ENCODE measurements at places on chromosomes 3 and 15. TPM values are rescaled to one million over a fixed set of nuclear protein-coding genes. Genes with fewer than 3 reads are reported as not detected.
A peak's percentile ranks its signal among the peaks of the same experiment; 100 is the strongest.

DNA sequence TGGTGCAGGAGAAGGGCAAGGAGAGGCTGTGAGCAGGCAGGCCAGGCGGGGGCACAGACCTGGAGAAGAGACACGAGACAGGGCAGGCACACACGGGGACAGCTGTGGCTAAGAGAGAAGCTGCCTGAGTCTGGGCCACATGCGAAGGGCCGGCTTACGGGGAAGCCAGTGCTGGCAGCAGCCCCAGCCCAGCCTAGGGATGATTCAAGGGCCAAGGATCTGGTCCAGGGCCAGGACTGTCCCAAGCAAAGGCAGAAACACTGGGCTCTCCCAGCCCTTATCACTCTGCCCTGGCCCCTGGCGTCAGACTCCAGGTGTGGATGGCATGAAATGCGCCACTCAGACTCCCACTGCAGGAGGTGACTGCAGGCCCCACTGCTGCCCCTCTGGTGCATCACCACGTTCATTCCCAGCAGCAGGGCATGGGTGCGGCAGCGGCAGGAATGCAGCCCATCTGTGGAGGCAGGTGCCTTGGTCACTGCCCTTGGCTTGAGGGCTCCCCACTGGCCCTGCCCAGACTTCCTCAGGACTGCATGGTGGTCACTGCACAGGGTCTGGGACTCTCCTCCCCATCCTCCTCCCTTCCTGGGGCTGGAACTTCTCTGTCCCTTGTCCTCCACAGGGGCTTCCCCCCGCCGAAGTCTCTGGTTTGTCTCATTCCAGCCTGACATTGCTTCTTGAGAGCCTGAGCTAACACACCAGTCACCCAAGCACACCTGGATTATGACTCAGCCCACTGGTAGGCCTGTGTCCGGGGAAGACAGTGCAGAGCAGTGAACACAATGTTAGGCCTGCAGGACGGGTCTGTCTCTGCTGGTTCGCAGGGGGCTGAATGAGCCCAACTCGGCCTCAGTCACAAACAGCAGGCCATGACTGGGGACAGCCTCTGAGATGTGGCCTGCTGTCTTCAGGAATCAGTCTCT, 69.3 kb downstream of the TBC1D2B start:
- DNase-seq: peak; percentile 82

DNA sequence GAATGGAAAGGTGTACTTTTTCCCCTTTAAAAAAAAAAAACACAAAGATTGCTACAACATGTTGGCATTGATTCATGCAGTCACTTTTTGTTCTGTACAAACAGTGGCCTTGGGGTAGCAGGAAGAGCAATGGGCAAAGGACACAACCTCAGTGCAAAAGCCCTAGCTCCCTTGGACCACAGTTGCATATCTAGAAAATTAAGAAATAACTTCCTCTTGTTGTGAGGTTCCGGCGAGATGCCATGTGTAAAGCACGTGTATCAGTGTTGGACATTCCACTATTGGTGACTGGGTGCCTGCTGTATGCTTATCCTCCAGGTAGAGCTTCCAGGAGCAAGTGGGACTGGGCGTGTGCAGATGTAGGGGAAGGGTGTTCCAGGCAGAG, 164.5 kb downstream of the THSD4 start:
- peak; percentile 15 for DNase-seq

DNA sequence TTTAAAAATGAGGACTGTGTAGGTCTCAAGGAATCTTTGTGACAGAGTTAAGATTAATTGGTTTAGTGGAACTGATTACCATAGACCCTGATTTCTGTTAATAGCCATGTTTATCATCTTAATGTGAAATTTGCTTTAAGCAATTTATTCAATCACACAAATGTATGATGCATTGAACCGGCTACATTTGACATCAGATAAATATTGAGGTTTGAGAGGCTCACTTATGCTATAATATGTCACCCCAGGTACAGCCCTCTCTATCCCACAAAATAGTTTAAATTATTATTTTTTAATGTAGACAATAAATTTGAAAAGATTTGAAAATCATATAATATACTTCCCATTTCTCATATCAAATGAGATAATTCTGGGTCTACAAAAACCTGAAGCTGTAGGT, 413.3 kb downstream of the NAALADL2 start:
- no peak for DNase-seq

XCR1 gene
- 0.18 TPM for total RNA-seq

CSTA gene
- 16.8 TPM for total RNA-seq

DNA sequence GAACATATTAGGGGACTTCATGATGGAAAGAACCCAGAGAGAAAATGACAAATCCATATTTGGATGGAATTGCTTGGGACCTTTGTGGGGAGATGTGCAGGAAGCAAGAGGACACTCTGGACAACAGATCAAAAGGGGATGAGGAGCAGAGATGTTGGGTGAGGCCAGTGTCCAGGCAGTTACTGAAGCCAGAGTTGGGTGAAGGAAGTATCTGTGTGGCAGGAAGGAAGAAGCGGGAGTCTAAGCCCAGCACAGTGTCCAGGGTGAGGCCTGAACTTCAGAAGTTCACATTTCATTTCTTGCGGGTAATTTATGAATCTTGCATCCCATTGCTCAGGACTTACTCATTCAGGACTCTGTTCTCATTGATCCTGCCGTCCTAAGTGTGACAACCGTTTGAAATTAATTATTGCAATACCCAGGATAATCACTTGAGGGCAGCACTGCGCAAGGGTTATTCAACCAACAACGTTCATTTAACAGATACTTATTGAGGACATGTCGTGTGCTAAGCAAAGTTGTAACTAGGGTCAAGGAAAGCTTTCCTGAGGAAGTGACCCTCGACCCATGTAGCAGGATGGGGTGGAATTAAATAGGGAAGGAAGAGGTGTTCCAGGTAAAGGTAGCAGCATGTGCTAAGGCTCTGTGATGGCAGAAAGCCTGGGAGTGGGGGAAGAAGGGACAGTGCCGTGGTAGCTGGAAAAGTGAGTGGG, 61.3 kb upstream of the CMTM8 start:
- DNase-seq: peak; percentile 62

DNA sequence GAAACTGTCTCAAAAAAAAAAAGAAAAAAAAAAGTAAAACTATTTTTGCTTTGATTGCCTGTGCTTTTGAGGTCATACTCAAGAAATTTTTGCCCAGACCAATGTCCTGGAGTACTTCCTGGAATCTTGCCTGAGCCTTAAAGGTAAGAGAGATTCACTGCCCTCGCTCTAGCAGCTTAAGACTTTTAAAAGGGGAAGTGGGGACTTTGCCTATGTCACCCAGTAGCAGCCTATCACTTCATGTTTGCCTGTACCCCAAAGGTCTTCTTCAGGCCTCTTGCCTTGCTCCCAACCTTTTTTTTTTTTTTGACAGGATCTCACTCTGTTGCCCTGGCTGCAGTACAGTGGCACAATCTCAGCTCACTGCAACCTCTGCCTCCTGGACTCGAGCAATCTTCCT, 18.9 kb upstream of the GOLGB1 start:
- DNase-seq: no peak

DNA sequence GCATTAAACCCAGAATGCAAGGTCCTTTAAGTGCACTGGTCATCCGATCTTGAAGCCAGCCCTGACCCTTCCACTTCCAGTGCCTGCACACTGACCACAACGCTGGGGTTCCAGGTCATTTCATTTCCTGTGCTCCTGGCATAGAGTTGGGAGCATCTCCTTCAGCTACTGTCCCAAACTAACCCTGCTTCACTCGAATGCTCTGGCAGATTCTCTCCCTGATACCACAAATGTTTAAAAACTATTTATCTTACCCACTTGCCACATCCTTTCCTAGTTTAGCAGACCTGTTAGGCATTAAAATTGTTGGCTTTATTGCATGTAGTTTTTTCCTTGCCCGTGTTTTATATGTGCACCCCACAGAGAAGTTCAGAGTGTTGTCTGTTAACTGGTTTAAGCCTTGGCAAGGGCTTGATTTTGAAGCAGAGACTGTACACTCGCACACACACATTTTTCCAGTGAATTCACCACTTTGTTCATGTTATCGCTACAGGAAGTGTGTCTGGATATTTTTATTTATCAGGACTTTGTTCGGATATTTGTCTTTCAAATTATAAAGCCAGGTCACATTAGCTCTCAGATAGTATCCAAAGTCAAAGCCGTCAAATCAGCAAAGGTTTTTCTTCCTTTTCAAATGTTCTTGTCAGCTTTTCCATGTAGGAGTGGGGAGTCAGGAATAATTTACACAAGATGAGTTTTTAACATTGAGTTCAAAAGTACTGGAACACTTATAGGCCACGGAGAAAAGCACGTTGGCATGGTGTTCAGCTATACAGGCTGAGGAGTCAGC, 77.3 kb downstream of the ABI3BP start:
- no peak for DNase-seq

GRCh38 chr3:13236557-13237173, 163.4 kb upstream of the IQSEC1 start:
- no peak for DNase-seq

DNA sequence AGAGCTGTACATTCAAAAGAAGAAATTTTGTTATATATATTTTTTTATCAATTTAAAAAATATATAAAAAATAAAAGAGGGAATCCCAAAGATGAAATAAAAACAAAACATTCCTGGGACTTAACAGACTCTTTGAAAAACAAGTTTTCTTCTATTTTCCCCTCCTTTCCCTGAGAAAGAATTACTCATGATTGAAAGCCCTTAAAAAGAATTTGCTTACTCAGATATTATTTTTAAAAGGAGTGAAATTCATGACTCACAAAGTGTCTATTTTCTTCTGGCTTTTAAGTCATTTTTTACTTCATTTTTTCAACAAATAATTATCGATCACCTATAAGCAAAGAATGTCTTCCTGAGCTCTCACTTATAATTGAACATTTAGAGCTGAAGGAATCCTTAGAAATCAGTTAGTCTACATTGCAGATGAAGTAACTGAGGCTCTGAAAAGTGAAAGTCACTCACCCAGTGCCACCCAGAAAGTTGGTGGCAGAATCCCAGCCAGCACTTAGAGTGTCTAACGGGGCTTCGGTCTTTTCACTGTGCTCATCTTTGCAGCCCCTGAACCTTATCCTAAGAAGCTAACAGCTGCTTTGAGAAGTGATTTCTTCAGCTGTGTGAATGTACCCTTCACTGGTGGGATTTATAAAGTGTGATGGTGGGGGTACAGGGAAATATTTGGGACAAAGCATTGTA, 42.5 kb upstream of the NUDT16 start:
- DNase-seq: no peak

GRCh38 chr3:155370764-155371503, 77.5 kb upstream of the STRIT1 start:
- DNase-seq: no peak

- DNase-seq: no peak
These were observed 180.7 kb upstream of the GRM7 start for GRCh38 chr3:6680119-6680806.

DNA sequence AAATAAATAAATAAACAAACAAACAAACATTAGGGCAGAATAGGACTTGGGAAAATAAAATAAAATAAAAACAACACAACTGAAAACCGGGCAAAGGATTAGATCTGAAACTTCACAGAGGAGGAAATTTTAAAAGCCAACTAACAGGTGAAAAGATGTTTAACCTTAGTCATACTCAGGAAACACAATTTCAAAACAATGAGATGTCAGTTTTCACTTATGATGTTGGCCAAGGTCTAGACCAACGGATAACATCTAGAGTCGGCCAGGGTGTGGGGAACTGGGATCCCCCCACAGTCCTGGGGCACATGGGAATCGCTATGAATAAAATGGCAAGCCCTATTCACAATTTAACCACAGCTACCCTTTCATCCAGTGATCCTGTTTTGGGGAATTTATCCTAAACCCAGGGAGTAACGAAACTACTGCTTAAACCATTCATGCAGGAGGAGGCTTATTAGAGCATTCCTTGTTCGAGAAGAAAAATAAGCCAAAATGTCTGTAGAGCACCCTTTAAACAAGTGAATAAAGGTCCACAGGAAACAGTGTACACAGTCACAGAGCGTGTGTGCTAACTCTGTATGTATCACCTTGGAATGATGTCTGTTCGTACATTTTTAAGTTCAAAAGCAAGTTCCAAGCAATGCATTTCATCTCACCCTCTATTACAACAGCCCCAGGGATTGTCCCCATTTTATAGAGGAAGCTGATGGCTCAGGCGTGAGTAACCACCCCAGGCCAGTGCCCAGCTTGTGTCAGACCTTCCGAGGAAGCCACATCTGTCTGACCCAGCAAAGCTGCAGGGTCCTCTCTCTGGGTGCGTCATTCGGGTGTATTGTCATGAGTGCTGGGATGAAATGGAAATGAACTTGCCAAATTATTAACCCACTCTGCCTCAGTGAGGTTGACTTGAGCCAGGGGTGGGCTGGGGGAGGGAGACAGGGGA, 6.3 kb upstream of the ANPEP start:
- no peak for DNase-seq

DNA sequence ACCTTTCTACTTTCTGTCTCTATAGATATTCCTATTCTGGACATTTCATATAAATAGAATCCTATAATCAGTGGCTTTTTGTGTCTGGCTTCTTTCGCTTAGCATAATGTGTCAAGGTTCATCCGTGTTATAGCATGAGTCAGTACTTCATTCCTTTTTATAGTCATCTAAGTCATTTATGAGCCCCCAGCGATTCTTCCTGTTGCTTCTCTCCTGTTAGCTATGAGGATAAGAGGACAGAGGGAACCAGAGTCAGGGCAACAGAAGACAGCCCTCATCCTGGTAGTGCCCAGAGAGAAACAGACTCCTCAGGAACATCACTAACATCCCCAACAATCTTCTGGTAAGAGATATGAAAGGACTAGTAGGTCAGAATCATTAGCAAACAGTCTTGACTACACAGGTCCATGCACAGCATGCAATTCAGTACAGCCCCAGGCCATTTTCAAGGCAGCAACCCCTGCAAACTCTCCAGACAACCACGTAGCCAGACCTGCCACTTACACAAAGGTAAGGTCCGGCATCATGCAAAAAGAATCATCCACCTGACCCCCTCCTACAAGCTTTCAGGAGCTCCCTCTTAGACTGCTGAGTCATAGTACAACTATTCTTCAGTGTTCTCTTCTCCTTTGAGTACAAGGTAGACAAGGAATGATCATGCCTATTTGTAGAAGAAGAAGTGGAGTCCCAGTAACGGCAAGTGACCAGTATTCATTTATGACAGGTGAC, 91.5 kb downstream of the MYLK start:
- peak; percentile 55 for DNase-seq

MIX23 gene
- 44.8 TPM for total RNA-seq

DNA sequence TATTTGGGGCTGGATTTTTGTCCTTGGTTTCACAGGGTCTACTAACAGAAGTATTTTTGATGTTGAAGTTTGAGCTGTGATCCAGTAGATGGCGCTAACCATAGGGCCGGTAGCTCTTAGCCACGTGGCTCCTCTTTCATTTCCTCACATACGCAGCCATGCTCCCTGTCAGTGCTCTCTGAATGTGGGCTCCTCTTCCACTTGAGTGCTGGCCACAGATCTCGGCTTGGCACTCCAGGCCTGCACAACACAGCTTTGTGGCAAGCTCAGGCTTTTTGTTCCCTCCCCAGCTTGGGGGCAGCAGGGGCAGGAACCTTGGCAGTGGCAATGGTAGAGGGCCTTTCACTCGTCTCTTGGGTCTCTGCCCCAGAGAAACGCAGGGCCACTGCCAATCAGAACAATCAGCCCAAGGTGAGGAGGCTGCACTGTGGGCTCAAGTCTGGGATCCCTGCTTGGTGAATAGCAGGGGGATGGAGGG, 18.6 kb upstream of the DNAAF4 start:
- DNase-seq: no peak

- no peak for DNase-seq
These were observed 137.8 kb upstream of the MYRIP start for GRCh38 chr3:39671600-39671999.

GRCh38 chr15:101348643-101349042, 53.6 kb upstream of the SNRPA1 start:
- DNase-seq: no peak

Measured in PC-9 (cell line).